Fibroblast of lung (primary cell): ENCODE measurements at places on chromosomes 2 and 18.

DNA sequence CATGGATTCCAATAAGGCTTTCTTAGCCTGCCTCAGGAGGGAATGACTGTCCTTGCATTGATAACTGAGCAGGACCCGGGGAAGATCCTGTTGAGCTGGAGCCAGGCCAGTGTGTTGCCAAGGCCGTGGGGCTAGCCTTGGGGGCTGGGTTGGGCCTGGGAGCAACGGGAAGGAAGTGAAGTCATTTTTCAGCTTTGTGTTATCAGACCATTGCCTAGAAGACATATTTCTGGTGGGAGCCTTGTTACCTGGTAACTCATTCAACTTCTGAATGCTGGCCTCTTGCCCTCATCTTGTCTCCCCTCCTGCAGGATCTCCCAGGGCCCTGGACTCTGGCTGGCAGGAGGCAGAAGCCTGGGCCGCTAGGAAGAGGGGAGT is 92.7 kb upstream of the MGAT5 start:
- DNase-seq, result no peak

DNA sequence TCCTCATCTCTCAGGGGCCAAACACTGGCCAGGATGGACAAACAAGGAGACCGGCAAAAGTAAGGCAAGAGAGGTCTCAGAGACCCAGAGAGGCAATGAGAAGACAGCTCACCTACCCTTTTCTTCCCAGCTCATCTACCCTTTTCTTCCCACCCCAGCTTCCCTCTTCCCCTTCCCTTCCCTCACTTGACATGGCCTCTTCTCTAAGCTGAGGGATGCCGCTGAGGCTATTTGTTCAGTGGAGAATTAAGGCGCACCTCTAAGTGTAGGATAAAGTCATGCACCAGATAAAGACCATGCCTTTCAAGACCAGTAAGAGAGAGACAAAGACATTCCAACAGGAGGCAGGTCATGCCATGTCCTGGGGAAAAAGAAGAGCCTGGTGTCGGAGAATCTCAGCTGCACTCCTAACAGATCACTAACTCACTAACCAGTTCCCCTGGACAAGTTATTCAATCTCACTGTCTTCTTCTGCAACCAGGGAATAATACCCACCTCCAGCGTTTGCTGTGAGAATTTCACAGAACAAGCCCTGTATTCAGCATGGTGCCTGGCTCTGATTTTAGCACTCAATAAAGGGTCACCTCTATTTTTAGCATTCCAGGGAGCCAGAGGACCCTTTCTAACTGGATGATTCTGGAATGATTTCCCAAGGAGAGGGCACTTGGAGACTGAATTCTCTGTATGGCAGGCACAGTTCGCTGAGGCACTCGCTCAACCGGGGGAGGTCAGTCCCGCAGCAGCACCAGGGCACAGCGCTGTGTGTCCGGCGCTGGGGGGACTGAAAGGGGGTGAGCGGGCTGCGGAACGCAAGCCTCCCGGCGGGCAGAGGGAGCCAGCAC is 3.0 kb upstream of the FOSL2 start:
- no peak for DNase-seq

DNA sequence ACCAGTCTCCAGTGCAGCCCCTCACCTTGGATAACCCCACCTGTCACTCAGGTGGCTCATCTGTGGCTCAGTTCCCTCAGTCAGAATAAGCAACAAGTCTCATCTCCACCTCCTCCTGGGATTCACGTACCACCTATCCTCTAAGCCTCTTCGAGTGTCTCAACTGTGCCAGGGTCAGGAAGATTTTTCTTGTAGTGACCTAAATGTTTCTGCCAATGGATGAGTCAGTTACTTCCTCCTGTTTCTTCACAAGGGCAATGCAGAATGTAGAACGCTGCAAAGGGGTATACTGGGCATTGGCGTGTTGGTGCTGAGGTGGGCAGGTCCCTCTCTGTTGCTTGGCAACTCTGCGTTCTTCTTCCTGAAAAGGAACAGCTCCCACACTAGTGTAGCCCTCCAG is 213.3 kb upstream of the CXCR4 start:
- DNase-seq, result no peak

DNA sequence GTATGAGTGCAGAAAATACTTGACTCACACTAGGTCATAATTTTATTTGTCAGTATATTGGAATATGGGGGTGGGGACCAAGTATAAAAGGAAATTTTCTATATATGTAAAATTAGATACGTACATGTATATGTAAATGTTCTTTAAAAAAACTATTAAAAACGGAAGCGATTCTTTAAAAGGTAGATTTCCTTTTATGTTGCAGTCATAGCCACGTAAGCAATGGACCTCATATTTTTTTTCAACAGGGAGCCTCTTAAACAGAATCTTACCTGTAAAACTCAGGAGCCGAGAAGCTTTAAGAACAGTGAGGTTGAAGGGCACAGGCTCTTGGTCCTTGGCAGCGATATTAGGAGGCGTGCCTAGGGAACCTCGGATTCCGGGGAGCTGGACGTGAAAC is 3.3 kb downstream of the RHBDD1 start:
- DNase-seq, result no peak

- no peak for DNase-seq
These were observed 1.3 kb upstream of the LRP2 start for GRCh38 chr2:169363560-169364150.

DNA sequence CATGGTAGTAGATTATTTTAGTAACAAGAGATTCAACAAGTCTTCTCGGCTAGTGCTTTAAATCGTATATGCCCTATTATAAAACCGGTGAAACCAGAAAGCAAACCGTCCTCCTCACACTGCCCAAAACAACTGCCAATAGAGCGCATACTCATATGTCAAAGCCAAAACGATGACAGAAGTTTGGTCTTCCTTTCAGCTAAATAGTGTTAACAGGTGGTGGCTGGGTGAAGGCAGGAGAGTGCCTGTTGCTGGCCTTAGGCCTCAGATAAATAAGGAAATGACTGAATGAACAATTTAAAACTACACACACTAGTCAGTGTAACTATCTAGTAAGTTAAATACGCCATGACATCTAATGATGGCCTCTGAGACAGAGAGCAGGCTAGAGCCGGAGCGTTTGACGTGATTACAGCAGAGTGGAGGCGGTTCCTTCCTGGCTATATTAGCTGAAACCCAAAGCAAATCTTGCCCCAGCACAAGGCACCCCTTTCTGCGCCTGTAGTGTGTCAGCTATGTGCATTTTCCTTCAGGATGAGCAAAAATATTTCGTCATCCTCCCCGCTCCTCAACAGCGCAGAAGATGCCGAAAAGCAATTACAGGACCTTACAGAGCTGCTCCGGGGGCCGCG is 1.6 kb downstream of the LONRF2 start:
- no peak for DNase-seq

GRCh38 chr18:59904011-59904601 is 4.3 kb downstream of the PMAIP1 start:
- peak; percentile 46 for DNase-seq

- no peak for DNase-seq
These were observed 567.6 kb downstream of the KCNJ3 start for GRCh38 chr2:155266109-155266508.

- DNase-seq, result peak; percentile 63
These were observed 507 bp downstream of the PKP4 start for GRCh38 chr2:158457092-158457825.

- no peak for DNase-seq
These were observed 458.7 kb upstream of the ID2 start for GRCh38 chr2:8222979-8223694.

GRCh38 chr2:193845604-193846003 is 1650.9 kb upstream of the TMEFF2 start:
- DNase-seq, result no peak

- DNase-seq, result no peak
These were observed 192.8 kb downstream of the MTX2 start for GRCh38 chr2:176461809-176462670.

DNA sequence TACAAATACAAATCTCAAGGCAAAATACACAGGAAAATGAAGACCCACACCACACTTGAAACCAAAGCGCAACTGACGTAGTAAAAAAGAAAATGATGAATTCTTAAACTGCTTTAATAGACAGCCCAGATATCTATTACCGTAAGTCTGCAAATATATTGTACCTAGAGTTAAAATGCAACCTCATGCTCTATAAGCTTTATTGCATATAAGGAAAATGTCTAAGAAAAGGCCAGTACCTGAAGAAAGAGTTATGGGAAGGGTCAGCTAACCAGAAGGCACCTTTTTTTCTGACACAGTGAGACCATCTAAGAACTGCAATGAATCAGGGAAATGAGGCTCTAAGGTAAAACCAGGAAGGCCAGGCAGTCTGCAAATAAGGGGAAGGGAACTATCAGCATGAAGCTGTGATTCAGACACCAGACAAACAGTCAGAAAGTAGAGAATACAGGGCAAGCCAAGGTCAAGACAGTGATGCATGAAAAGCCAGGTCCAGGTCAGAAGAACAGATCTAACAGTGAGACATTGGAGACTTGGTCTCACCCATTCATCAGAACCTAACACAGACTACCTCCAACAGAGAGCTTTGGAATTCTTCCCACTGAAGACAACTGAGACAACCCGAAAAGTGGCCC is 46.9 kb downstream of the PDE11A start:
- DNase-seq, result no peak

DNA sequence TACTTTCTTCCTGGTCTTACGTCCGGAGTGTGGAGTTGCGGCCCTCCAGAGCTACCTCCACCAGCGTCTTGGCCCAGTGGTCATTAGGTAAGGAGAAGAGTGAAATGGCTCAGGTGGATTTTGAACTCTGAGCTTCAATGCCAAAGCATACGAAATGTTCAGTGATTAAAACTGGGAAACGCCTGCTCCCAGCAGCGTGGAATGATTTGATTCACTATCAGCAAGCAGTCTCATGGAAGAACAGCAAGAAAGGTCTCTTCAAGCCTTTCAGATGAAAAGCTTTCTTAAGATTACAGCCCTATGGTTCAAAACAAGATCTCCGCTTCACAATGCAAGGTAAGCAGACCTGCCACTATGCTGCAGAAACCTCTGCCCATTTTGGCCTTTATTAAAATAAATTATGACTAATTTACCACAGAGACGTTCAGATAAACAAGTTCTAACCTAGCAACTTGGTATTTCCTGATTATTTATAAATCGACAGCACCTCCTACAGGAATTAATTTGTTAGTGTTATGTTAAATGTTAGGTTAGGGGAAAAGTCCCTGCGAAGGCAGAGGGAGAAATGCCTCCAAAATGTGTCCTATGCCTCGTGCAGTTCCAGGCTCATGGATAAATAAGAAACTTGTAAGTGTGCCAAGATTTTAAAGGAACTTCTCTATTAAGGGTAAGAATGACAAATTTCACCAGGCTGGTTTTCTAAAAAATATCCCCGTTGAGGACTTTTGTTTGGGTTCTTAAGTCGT is 10.1 kb downstream of the SP9 start:
- DNase-seq, result peak; percentile 63

DNA sequence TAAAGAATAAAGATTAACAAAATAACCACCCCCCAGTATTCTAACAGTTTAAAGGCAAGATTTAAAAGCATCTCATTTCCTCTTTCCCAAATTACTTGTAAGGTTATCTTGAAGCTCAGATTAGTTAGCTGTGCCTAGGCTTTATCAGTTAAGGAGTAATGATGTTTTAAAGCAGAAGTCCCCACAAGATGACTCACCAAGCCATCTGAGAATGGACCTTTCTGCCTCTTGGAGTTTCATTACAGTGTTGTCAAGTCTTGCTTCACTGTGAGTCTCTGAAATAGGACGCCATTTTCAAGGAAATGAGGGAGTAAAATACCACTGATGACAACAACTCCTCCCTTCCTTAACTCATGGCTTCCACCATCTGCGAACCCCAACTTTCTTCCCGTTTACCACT is 35.9 kb downstream of the ZNF385B start:
- DNase-seq, result peak; percentile 45

DNA sequence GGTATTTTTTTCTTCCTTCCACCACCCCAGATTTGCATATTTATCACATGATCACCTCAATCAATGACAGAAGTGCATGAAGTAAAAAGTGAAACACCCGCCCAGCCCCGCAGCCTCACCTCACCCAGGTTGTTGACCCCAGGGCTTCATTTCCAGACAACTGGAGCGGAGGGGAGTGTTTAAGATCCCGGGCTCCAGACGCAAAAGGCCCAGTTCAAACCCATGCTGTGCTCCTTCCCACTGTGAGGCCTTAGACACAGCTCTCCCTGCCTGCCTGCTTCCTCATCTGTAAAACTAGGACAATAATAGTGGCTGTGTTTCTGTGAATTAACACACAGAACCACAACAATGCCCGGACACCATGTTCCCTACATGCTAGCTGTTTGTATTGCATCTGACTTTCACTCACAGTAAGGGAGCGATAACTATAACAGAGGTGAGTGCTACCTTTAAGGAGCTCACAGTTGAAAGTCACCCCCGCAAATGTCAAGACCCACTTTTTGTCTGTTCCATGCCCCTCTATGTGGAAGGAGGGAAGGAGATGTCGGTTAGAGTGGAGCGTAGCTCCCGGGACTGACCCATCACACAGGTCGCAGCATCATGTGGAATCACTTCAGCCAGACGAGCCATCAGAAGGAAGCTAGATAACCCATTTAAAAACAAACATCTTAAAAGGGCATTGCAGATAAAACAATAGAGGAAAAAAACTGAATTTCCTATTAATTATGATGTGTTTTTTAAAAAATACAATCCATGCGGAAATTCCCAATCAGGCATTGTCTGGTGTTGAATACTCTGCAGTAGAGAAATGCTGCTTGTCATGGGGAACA is 77.5 kb upstream of the DAPL1 start:
- DNase-seq, result no peak

- DNase-seq, result peak; percentile 34
These were observed 28.1 kb downstream of the USP37 start for GRCh38 chr2:218540015-218540414.

GRCh38 chr18:33627114-33627513 is 49.1 kb downstream of the ASXL3 start:
- no peak for DNase-seq

GRCh38 chr2:230439590-230439989 is 23.6 kb downstream of the SP100 start:
- no peak for DNase-seq

- peak; percentile 75 for DNase-seq
These were observed 45.2 kb downstream of the GAREM1 start for GRCh38 chr18:32425466-32425865.

GRCh38 chr2:174786066-174786725 is 21.9 kb upstream of the CHRNA1 start:
- DNase-seq, result peak; percentile 93

GRCh38 chr2:149027590-149028250 is 10.8 kb upstream of the LYPD6B start:
- no peak for DNase-seq

- DNase-seq, result peak; percentile 7
These were observed 187.7 kb upstream of the CXCR4 start for GRCh38 chr2:136305517-136306192.

- DNase-seq, result peak; percentile 78
These were observed 20.8 kb upstream of the MLPH start for GRCh38 chr2:237466211-237466610.

DNA sequence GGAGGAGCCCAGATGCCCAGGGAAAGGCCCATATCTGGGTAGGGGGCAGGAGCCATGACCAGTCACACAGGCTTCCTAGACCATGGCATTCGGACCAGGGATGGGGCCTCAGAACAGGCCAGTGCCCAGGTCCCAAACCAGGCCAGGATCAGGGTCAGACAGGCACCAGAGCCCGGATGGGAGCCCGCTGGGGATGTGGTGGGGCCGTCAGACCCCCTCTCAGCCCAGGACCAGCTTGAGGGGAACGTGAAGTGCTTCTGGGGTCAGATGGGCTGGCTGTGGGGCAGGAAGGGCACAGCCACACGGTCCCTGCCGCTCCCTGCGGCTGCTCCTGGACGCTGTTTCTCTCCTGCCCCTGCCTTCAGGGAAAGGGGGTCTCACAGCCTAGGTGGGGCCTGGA is 39.1 kb downstream of the SNED1 start:
- DNase-seq, result no peak
